ENCODE measurements at places on chromosomes 6 and 20.

DNA sequence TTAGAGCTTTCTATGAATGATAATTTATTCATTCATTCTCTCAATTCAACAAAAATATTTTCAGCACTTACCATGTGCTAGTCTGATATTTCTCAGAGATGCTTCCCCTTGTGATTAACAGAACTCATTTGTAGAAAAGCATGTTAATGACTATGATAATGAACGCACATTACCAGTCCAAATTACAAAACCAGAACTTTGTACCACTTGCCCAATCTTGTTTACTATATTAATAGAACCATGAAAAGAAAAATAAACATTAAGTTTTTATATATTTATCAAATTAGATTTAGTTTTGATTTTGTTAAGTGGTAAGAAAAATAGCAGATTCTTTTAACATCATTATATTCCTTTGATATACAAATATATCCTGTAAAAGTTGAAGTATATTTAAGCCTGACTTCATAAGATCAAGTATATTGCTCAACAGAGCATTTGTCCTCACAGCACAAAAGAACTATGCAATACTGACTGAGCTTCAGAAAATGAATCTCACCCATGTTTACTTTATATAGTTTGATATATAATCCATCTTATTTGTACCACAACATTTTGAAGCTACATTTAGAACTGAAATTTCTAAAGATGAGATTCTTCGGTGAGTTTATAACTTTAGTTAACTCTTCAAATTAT, 48.9 kb downstream of the TMEM244 start:
- DNase-seq, result no peak

DNA sequence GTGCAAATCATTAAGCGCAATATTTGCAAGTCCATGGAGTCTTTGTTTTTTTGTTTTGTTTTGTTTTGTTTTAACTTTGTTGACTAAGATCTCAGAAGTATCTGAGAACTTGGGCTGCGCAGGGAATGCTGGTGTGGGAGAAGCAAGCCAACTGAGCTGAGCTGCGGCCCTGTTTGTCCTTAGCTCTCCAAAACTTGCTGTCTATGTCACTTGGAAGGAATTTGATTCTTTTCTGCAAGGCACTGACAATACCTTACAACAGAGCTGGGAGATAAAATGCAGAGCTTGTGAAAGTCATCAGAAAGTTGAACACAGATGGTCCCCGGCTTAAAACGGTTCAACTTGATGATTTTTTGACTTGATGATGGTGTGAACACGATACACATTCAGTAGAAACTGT, 5.4 kb downstream of the SLC22A23 start:
- DNase-seq, result no peak

GRCh38 chr6:101402622-101403031, 9.1 kb downstream of the GRIK2 start:
- no peak for DNase-seq

- DNase-seq, result no peak
Measured at GRCh38 chr6:158312672-158313397, 570 bp downstream of the TULP4 start.

DNA sequence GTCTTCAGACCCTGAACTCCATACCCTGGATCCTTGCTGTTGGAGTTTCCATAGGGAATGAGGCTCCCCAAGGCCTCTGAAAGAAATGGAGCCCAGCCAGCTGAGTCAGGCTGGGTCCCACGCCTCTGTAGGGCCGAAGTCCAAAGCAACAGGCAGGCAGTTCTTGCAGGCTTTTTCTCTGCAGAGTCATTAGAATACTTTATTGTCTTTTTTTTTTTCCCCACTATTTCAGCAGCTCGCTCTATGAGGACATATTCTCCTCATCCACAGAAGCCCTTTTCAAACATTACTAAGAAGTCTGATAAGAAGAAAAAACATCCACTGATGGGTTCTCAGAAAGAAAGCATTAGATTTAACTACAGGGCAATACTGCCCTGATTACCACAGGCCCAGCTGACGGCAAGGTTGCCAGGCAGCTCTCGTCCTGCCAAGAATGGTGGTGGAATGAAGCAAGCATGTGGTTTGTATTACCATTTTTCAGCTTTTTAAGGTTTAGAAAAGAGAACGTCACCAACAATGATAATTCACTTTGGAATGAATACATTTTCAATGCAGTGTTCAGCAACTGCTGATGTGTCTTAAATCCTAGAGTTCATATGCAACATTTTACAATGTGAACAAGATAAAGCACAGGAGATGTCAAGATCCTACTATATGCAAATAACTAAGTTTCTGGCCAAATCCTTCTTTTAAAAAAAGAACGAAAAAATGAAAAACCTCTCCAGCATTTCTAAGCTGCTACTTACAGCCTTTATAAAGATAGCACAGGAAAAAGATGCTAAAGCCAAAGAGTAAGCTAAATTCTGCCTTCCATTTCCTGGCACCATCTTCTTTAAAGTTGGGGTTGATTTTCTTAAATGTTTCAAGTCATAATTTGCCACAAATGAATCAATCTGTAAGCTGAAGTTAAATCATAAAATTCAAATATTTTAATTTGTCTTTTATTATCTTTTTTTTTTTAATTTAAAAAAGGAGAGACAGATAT, 223.6 kb upstream of the CITED2 start:
- DNase-seq, result peak; percentile 32

DNA sequence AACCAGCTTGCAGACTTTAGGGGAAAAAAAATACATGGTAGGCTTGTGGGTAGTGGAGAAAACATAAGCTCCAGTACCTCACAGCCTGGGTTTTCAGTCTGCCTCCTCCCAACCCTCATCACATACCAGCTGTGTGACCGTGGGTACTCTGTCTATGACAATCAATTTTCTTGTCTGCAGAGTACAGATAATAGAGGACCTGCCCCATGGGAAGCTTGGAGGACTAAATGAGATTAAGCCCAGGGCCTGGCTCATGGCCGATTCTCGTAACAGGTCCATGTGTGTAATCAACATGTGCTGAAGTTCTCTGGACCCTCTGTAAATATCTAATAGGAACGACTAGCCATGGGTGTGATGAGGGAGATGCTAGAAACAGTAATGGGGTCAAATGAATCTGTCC, 34.0 kb downstream of the NT5E start:
- DNase-seq, result no peak

GRCh38 chr6:156555116-156555515, 222.1 kb upstream of the ARID1B start:
- DNase-seq, result no peak

DNA sequence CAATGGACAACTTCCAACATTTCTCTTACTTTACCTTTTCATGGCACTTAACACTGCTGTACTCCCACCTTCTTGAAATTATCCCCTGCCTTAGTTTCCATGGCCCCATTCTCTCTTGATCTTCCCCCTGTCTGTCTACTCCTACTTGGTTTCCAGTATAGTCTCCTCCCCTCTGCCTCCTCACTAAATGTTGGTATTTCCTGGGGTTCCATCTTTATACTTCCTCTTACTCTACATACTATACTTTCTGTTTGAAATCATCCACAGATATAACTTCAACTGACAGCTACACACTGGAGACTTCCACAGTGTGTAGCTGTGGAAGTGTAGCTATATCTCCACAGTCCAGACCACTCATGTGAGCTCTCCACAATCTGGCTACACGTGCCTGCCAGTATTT, 13.5 kb downstream of the ZHX3 start:
- DNase-seq, result no peak

DNA sequence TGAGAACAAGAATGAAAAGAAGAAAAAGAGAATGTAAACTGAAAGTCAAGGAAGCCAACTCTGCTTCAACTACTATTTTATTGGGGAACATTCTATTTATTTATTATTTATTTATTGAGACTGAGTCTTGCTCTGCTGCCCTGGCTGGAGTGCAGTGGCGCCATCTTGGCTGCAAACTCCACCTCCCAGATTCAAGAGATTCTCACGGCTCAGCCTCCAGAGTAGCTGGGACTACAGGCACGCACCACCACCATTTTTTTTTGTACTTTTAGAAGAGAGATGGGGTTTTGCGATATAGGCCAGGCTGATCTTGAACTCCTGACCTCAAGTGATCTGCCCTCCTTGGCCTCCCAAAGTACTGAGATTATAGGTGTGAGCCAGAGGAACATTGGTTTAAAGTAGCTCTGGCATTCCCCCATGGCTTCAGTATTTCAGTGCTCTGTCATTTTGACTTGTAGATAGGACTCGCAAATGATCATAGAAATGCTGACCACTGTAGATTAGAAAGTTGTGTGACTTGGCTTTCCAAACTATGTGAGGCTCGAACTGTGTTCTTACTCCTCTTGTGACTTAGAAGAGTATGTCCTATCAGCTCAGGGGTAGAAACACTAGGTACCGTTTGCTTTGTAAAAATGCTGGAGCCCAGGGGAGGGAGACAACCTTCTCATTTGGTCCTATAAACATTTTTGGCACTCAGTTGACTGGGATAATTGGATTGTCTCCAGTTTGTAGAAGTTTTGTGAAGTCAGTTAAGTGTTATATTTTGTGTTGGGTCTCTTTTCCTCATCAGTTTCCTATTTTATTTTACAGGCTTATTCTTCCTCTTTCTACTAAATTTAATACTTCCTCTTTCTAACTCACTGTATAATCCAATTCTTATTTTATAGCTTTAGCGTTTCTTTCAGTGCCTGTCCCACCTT, 544.9 kb upstream of the CITED2 start:
- DNase-seq, result no peak

GRCh38 chr20:48777005-48777404, 50.8 kb downstream of the PREX1 start:
- DNase-seq, result no peak

DNA sequence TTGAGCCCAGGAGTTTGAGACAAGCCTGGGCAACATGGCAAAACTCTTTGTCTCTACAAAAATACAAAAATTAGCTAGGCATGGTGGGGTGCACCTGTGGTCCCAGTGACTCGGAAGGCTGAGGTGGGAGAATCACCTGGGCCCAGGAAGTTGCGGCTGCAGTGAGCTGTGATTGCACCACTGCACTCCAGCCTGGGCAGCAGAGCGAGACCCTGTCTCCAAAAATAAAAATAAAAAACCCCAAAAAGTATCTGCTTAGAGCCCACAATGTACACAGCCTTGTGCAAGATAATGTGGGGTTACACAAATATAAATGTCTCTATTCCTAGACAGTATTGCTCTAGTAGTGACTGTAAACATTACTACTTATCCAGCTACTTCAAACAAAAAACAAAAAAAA, 5.9 kb downstream of the ESF1 start:
- no peak for DNase-seq

- no peak for DNase-seq
Measured at GRCh38 chr20:34085544-34086040, 26.5 kb downstream of the EIF2S2 start.

DNA sequence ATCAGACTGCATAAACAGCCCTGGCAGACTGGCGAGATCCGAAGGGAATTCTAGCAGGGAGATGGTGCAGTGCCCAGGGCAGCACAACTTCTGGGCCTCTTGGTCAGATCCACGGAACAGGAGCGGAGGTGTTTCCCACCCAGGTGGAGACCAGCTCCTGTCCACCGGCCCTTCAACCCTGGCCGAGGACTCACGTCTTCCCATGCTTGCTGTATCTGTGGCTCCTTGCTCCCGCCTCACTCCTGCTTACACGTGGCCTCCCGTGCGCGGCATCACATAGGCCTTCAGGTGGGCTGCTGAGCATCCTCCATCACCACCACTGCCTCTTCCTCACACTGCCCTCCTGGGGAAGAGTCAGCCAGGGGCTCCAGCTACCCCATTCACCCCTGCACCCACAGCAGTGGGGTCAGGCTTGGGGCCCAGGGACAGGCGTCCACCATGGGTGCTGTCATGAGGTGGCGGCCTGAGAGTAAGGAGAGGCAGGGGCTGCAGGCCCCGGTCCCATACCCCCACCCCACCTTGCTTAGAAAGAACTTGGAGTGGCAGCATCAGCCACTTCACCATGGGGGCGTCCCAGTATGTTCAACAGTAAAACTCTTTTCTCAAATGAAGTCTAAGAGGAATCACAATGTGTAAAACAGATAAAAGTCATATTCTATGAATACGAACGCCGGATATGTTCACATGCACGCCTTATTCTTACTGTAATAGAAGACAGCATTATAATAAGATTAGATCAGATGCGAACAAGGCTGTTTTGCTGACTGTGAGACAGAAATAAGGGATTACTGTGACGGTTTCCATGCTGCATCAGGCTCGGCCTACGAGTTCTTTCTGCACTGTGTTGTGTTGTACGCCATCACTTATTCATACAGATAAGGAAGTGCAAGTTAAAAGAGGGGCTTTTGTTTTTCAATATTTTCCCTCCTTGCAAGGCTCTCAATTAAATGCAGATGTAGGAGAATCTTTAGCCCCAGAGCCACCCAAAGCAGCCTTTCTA, 165.4 kb downstream of the GRM4 start:
- no peak for DNase-seq

DNA sequence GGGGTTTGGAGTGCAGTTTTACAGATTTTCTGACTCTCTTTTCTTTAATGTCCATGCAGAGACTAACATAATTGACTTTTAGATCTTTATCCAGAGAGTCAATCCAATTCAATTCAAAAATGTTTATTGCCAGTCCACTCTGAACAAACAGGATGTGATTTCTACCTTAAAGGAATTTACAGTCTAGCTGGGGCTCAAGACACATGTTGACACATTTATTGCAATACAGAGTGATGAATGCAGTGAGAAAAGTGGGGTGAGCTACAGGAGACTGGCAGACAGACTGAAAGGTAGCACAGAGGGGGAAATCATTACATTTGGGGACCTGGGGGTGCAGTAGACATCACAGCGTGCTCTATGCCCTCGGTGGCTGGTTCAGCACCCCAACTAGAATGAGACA, 193.9 kb downstream of the SLC24A3 start:
- DNase-seq, result no peak

- DNase-seq, result no peak
Measured at GRCh38 chr20:62396367-62397239, 9.7 kb downstream of the RPS21 start.

DNA sequence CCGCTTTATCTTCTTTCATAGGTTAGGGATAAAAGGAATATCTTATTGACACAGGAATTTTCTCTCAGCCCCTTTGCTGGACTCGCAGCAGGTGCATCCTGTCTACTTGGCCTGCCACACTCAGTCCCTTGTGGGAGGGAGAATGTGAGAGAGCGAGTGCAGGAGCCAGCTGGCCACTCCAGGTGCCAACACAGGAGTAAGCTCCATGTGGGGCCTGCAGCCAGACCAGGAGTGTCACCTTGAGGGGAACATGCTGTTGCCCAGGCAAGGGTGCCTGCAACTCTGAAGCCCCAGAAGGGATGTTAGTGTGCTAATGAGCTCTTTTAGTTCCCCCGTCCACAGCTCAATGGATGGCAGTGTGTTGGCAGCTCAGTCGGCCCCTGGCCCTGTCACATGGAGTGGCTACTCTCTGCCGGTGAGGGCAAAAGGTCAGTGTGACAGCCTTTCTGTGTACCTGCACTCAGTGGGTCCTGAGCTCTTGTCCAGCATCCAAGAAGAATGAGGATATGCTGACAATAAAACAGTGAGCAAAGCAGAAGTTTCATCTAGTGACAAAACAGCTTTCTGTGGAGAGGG, 57.1 kb downstream of the CRYBG1 start:
- DNase-seq, result no peak

- DNase-seq, result no peak
Measured at GRCh38 chr6:30091577-30092381, 16.2 kb upstream of the RNF39 start.

GRCh38 chr6:97129106-97129505, 153.9 kb downstream of the MMS22L start:
- no peak for DNase-seq
